ENCODE measurements at places on chromosomes 2 and 18.

- DNase-seq, result no peak
Measured at GRCh38 chr18:46833899-46834298, 77.0 kb upstream of the ST8SIA5 start.

DNA sequence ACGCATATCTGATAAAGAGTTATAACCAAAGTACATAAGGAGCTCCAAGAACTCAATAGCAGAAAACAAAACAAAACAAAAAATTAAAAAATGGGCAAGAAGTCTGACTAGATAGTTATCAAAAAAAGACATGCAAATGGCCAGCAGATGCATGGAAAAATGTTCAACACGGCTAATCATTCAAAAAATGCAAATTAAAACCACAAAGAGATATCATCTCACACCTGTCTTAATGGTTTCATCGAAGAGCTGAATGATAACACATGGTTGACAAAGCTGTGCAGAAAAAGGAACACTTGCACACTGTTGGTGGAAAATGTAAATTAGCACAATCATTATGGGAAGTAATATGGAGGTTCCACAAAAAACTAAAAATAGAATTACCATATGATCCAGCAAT is 751.3 kb upstream of the POU3F3 start:
- no peak for DNase-seq

GRCh38 chr2:233982421-233983121 is 65.4 kb downstream of the TRPM8 start:
- no peak for DNase-seq

DNA sequence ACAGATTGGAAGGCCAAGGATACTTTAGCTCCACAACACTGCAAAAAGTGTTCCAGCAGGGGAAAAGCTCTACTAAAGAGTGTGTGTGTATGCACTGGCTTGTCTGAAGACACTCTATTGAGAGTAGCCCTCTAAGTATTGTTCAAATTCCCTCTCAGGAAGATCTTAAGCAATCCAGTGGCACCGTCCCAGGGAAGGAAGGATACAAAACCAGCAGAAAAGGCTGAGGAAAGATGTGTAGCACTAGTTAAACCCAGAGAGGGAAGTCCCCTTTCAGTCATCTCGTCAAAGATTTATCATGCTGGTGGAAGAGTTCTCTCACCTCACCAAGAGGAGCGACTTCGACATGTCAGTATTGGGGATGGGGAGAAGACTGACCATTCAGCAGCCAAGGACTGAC is 50.5 kb downstream of the DHRS9 start:
- DNase-seq, result no peak

- no peak for DNase-seq
Measured at GRCh38 chr2:58137221-58137620, 90.6 kb downstream of the VRK2 start.

DNA sequence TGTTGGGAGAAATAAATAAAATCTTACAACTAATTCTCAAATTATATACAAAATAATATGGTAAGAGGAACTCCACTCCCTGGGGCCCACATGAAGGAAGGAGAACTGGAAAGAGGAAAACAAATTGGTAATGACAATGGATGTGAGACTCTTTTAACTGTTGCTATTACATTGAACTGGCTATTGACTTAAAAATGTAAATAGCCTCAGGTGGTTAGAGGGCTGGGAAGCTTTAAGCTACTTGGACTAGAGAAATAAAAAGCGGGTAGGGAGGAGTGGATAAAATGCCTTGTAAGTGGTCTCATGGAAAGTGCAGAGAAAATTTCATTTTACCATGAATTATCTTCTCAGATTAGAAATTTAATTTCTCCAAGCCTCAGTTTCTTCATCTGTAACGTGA is 64.1 kb downstream of the KCNJ3 start:
- no peak for DNase-seq

- DNase-seq, result no peak
Measured at GRCh38 chr2:222919841-222920526, 59.1 kb downstream of the ACSL3 start.

DNA sequence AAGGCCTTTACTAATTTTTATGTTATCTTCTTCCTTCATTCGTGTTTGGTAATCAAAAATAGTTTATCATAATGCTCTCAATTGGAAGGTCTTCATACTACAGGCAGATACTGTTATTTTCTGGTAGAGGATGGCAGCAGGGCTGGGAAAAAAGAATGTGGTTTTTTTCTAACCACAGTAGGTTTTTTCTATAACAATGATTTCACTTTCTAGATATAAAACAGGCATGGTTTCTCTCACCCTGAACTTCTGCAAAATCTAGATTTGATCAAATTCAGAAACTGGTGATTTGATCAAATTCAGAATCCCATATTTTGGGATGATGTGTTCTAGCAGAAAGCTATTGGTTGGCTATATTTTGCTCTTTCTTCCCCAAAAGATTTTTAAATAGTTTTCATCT is 27.6 kb downstream of the BCL11A start:
- DNase-seq, result no peak

DNA sequence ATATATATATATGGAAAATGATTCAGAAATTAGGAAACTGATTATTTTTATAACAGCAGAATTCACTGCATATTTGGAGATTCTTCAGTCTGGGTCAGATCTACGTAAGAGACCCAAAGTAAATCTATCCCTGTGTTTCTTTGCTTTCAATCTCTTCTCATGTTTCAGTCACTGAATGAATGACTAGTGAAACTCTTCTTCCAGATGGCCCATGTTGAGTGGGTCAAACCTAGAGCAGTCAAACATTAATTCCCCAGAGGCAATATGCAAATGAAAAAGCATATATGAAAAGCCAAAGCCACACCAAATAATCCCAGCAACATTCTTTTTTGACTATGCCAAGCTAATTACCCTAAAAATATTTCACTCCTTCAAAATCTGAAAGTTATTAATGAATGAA is 317.3 kb downstream of the RBM43 start:
- DNase-seq, result no peak

DNA sequence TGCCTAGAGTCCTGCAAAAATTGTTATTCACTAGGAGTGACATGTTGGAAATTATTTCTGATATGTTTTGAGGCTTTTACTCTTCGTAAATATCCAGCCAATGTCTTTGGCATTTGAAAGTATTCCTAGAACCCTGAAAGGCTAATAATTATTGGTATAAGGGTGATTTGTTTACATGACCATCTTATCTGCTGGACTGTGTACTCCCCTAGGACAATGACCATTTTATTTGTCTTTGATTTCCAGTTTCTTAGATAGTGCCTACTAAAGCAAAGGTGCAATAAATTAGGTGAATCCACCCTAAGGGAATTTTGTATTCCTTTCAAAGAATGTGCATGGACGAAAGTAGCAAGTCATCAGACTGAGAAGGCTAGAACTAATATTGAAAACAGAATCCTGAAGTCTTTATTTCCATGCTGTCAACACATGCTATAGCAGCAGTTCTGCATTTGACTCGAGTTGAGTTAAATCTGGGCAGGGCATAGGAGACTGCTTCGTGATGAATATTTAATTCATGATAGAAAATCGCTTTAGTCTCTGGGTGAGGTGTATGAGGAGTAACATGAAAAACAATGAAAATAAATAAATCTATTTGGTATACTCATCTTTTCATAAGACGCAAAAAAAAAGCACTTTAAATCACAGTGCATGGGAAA is 235.7 kb downstream of the GPD2 start:
- no peak for DNase-seq

GRCh38 chr2:144858211-144858610 is 338.3 kb upstream of the ZEB2 start:
- DNase-seq, result no peak

DNA sequence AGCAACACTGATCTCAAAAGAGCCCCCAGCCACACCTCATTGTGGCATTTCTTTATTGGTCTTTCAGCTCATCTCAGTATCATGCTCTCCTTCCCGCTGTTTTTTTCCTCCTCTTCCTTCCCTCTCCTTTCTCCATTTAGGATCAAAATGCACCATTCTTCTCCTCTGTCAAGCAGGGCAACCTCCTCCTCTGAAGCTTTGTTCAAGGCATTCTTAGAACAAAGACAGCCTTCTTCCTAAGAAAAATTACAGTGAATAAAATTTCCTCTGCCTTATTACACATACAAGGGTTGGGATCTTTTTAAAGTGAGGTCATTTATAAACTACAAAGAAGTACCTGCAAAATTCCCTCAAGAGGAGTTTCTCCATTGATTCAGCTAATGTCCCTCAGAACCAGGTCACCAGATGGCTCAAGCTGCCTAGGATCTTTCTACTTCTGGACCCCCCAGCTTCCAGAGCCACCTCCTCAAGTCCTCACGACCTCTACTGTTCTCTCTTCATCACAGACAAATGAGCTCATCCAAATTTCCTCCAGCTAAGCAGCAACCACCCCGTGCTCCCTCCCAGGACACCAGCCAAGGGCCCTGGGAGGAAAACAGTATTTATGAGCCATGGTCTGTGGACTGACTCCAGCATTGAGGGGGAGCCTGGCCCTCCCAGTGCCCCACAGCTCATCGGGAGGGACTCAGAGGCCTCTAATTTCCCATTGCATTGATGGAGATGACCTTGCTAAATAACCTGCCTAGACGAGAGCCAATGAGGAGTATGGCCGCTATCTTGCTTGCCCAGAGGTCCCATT is 18.0 kb downstream of the SFXN5 start:
- no peak for DNase-seq

DNA sequence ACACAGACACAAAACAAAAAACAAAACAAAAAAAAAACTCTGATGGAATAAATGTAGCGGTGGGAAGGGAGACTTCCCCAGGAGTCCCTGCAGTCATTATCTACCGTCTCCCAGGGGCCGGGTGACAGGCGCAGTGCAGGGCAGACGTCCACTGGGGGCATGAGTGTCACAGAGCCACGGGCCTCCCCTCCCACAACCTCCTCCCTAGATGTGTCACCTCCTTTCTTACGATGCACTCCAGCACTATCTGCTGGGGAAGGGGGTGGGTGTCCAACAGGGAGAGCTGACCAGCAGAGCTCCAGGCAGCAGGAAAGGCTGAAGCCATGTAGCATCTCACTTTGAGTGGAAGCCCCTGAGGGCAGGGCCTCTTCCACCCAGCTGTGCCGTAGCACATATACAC is 84.5 kb downstream of the LONRF2 start:
- no peak for DNase-seq

GRCh38 chr18:5106730-5107129 is 90.3 kb downstream of the AKAIN1 start:
- DNase-seq, result no peak

DNA sequence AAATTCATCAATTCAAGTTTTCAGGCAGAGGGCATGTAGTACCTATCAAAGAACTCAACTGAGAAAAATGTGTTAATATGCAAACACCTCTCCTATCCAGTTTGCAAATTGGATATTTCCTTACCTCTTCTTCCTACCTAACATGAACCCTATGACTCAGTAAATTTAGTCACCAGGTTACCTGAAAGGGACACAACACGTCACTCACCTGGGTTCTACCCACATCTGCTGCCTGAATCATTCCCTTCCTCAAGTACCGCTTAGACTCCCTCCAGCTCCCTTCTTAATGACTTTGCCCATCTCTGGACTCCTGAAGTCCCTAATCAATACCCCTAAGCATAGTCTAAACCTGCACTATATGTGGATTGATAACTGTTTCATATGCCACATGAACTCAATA is 10.4 kb downstream of the ANKRD44 start:
- DNase-seq, result no peak

DNA sequence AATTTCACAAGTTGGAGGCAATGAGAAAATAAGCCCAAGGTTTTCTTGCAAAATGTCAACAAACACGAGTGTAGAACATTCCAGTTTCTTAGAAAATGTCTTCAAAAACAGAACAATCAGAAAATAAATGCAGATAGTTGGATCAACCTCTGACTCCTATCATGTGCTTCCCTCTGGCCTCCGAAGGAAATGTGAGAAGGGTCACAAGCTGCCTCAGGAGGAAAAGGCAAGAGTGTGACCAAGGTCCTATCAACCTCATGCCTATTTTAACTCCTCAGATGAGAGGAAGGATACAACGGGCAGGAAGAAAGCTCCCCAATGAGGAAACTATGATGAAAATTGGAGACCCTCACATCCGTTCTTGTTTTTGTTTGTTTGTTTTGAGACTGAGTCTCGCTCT is 7.9 kb downstream of the SCYGR5 start:
- DNase-seq, result no peak

GRCh38 chr2:36511858-36512603 is 85.9 kb downstream of the FEZ2 start:
- DNase-seq, result no peak

- DNase-seq, result no peak
Measured at GRCh38 chr2:47089083-47089464, 66.0 kb downstream of the STPG4 start.

DNA sequence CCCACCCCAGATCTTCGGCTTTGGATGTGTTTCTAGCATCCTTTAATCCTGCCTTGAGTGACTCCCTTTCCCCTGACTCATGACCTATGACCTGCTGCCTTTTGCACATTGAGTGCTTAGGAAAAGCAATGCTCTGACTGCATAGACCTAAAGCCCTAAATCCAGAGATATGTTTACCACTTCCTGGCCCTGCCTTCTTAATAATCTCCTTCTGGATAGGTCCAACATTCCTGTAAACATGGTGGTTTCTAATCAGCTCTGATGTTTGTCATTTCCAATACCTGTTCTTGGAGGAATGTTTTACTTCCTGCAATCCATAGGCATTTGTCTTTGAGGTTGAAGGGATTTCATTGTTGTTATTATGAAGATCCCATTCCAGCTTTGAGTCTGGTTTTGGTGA is 2.3 kb downstream of the SLC3A1 start:
- no peak for DNase-seq

GRCh38 chr2:190425221-190425866 is 17.2 kb downstream of the MFSD6 start:
- DNase-seq, result no peak

GRCh38 chr18:389658-390357 is 110.7 kb downstream of the COLEC12 start:
- DNase-seq, result no peak

DNA sequence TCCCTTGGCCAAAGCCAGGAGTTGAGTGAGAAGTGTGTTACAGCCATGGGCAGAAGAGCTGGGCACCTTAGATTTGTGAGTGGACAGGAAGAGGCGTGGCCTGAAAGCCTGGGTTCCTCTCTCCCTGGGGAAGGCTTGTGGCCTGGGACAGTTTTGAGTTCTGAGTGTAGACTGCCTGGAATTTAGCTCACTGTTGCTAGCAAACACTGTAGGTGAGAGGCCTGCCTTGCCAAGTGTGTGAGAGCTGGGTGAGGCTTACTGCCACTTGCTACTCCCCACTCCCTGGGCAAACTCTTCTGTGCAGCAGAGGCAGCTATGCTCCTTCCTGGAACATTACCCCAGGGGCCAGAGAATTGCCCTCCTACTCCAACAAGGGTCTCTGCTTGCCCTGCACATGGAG is 150.0 kb upstream of the GALNT5 start:
- DNase-seq, result no peak

DNA sequence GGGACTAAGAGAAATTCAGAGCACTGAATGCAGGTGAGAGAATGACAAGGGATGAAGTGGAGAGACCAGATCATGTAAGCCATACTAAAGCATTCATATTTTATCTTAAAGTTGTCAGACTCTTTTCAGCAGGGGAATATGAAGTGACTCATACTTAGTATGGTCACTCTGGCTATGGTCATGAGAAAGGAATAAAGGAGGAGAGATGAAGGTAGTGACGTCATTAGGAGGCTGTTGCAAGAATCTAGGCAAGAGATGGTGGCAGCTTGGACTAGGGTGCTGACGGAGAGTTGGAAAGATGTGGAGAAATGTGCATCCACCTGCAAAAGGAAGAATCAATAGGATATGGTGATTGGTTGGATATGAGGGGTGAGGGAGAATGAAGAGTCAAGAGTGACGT is 203.2 kb upstream of the ACVR2A start:
- DNase-seq, result no peak

- no peak for DNase-seq
Measured at GRCh38 chr2:239197146-239197545, 203.7 kb downstream of the HDAC4 start.

- no peak for DNase-seq
Measured at GRCh38 chr2:229474125-229474524, 203.0 kb upstream of the PID1 start.

- no peak for DNase-seq
Measured at GRCh38 chr18:46577546-46577945, 79.5 kb downstream of the LOXHD1 start.
